Fibroblast of skin of left biceps (primary cell): ENCODE measurements at places on chromosomes 12 and 14.

DNA sequence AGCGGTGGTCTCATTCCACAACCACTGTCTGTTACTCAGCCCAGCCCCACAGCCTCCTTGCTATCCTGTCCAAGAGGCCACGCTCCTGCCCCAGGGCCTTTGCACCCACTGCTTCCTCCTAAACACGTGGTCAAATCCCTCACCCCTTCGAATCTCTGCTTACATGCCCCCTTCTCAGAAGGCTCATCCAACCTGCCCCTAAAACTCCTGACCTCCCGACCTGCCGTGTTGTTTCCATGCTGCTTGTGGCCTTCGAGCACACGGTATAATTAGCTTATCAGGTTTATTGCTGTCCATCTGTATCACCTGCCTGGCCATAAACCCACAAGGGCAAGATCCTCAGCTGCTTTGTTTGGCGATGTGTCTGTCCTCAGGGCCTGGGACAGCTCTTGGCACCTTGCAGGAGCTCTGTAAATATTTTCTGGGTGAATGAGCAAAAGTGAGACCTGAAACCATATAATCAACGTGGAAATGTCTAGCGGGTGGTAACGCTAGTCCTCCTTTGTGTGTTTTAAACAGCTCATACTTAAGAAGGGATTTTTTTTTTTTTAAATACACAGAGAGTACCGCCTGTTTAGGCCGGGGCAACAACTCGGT lies 36.0 kb downstream of the SCARB1 start:
- DNase-seq: no peak

- DNase-seq: no peak
Measured at GRCh38 chr12:12836571-12836970, 23.4 kb downstream of the DDX47 start.

GRCh38 chr14:55201219-55202101 lies 10.1 kb upstream of the DLGAP5 start:
- DNase-seq: no peak

DNA sequence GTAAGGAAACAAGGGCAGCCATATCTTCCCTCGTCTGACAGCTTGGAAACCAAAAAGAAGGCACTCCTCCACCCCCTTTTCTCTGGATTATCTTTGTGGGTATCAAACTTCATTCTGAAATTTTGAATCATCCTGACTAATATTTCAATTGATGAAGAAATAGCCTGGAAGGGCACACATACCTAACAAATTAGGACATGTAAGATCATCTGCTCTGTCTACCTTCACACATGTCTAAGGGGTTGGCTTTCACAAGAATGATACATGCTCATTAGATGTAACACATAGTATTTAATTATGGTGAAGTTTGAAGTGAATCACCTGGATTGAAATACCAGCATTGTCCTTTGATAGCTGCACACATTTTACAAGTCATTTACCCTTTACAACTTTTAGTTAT lies 348.1 kb upstream of the RPL10L start:
- no peak for DNase-seq

DNA sequence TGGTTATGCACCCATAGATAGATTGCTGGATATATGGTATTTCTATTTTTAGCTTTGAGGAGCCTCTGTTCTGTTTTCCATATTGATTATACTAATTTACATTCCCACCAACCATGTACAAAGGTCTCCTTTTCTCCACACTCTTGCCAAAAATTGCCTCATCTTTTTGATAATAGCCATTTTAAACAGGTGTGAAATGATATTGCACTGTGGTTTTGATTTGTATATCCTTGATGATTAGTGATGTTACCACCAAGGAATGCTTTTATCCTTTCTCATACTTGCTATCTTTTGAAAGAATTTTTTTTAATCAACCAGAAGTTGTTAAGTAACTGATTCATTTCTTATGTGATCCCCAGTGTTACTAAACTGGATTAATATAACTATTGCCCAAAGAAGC lies 60.0 kb downstream of the BBS10 start:
- DNase-seq: no peak

- no peak for DNase-seq
Measured at GRCh38 chr12:47350062-47350408, 270.3 kb upstream of the AMIGO2 start.

- DNase-seq: no peak
Measured at GRCh38 chr14:26330982-26331381, 266.9 kb downstream of the NOVA1 start.

DNA sequence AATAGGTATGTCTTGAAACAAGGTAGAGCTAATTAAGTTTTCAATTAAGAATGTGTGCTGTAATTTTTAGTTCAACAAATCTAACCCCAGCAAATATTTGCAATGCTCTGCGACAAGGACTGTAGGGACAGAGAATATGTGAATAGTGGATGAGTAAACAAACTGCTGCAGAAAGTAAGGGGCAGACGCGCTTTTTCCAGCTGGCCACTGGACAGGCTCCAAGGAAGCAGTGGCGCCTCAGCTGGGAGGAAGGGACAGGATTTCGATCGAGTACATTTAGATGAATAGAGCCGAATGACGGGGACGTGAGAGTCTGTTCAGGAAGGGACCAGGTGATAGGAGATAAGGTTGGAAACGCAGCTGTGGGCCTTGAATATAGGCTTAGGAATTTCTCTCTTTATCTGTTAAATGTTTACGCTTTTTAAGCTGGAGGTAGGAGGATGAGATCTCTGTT lies 69.3 kb downstream of the ELK3 start:
- DNase-seq: no peak

GRCh38 chr14:89952576-89952975 lies 2.0 kb downstream of the EFCAB11 start:
- no peak for DNase-seq

DNA sequence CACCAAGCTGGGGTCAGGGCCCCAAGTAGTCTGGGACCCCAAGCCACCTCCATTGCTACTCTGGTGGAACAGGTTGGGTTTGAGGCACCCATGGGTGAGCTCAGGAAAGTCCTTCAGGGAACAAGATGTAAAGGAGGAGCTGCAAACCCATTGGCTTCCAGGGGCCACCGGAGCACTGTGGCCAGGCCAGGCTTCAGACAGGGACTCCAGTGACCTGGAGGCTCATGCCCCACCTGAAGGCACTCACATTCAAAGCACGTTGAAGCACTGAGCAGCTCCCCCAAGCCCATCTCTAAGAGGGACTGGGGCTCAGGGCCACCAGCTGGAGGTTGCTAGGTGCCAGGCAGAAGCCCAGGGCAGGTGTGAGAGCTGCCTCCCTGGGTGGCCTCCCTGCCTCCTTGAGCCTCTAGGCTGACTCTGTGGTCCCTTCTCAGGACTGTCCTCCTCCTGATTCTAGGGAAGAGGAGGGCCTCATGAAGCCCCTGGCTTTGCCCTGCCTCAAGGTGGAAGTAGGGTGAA lies 49.1 kb downstream of the FAM222A start:
- DNase-seq: no peak

- no peak for DNase-seq
Measured at GRCh38 chr12:26520109-26520508, 312.9 kb downstream of the ITPR2 start.

- no peak for DNase-seq
Measured at GRCh38 chr12:94706250-94706661, 55.9 kb upstream of the TMCC3 start.

DNA sequence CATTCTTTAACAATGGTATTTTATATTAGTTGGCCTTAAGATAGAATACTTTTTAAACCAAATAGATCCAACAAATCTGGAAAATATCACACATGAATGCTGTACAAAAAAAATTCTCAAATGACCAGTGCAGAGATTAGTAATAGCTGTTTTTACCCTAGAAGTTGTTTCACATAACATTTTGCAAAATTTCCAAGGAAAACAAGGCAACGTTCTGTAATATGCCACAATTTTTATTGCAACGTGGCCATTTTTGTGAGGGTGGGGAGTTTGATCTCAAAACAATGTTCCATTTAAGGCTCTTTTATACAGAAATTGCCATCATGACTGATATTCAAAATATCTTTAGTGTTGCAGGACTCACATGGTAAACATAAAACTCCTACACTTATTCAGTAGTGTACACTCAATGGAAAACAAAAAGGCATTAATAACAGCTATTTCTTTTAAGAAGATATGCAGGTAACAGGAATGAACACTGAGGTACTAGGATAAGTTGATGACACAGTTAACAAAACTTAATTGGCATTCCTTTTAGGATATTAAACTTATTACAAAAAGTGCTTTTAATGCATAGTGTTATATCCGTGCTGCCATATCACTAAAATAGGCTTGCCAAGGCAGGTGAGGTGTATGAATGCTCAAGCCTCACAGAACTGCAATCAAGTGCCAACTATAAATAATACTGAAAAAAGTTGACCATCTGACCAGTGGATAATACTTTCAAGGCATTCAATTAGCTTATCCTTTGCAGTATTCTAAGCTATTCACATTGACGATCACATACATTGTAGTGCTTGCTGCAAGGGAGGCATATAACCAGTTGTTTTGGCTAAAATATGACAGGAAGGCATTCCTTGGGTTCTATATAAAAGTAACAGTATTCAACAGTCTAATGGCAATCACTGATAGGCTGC lies 2.3 kb downstream of the CFL2 start:
- DNase-seq: no peak

GRCh38 chr12:106429636-106430035 lies 72.1 kb downstream of the POLR3B start:
- DNase-seq: no peak

- no peak for DNase-seq
Measured at GRCh38 chr12:100229876-100230275, 29.3 kb downstream of the ACTR6 start.

DNA sequence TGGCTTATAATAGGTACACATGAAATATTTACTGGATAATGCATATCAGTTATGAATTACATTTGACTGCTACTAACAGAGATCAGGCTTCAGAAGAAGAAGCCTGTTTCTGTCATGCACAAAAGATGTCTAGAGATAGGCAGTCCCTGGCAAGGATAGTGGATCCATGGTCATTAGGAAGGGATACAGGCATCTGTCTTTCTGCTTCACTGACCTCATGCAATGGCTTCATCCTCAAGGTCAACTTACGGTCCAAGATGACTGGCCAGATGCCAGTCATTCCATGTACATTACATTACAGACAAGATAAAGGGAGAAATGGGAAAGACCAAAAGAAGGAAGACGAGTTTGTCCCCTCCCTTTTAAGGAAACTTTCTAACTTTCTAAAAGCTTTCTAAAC lies 94.0 kb downstream of the NUAK1 start:
- DNase-seq: no peak

GRCh38 chr14:104138718-104139459 lies 502 bp downstream of the KIF26A start:
- no peak for DNase-seq

- DNase-seq: no peak
Measured at GRCh38 chr12:10554228-10554755, 48.6 kb downstream of the EIF2S3B start.

- no peak for DNase-seq
Measured at GRCh38 chr12:105733579-105733978, 403.1 kb downstream of the C12orf75 start.

DNA sequence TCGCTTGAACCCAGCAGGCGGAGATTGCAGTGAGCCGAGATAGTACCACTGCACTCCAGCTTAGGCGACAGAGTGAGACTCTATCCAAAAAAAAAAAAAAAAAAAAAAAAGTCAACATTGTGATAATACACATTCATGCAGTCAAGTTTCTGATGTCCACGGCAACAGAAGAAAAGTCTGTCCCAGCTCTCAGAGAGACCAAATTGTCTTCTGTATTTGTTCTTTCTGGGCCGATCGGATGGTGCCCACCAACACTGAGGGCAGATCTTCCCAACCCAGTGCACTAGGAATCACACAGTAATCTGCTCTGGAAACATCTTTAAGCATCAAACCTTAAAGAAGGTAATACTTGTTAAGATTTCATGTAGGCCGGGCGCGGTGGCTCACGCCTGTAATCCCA lies 31.6 kb downstream of the EAPP start:
- DNase-seq: no peak

DNA sequence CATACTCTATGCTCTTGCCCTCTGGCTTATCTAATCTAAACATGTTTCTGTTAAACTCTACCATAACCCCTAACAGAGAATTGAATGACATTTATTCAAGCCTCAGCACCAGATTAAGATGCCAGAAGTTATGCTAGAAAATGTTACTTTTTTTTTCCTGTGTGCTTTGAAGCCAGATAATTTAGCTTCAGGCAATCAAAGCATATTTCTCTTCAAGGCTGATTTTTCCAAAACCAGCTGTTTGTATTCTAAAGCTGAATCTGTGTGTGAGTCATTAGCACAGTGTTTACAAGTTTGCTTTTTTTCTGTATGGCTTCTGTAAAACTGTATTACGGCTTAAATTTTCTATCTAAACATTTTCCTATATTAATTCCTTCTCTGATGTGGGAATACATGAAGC lies 326.1 kb downstream of the FSCB start:
- no peak for DNase-seq

DNA sequence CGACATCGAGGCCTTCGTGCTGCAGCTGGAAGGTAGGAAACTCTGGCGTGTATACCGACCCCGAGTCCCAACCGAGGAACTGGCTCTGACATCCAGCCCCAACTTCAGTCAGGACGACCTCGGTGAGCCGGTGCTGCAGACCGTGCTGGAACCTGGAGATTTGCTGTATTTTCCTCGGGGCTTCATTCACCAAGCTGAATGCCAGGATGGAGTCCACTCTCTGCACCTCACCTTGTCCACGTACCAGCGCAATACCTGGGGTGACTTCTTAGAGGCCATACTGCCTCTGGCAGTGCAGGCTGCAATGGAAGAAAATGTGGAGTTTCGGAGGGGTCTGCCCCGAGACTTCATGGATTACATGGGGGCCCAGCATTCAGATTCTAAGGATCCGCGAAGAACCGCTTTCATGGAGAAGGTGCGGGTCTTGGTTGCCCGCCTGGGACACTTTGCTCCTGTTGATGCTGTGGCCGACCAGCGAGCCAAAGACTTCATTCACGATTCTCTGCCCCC lies 1.4 kb downstream of the RIOX1 start:
- DNase-seq: no peak

DNA sequence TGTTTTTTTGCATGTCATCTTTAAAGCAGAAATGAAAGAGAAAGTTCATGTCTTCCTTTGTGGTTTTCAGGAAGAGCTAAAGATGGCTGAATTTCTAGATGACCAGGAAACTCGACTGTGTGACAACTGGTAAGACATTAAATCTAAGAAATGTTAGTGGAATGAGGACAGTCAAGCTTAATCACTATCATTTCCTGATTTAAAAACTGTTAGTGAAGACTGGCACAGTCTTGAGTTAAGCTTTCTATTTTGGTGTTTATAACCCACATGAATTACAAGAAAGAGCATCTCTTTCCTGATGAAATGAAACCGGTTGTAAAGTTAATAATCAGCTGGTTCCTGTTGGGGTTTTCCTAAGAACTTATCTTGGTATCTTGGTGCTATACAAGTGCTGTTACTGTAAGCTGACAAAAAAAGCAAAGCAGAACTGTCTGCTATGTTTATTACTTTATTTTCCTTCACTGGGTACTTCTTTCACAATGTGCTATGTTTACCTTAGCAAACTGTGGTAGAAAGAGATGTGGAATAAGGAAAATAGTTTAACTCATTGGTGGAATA lies 5.2 kb downstream of the TRAFD1 start:
- no peak for DNase-seq

DNA sequence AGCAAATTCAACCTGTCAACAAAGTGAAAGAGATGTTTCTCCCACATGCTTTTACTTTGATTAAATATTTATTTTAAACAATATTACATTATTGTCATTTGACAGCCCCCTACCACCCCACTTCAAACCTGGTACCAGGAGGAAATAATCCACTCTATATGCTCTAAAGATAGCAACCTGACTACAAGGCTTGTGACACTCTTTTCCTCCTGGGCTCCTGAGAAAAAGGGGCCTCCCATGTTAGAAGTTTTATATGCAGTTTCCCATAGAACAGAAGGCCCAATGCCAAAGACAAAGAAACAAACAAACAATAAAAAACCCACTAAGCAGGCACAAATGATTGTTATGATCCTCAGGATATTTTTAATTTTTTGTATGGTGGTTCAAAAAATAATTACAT lies 73.6 kb downstream of the RPS29 start:
- DNase-seq: no peak
